ENCODE measurements at places on chromosomes 12 and 14.

DNA sequence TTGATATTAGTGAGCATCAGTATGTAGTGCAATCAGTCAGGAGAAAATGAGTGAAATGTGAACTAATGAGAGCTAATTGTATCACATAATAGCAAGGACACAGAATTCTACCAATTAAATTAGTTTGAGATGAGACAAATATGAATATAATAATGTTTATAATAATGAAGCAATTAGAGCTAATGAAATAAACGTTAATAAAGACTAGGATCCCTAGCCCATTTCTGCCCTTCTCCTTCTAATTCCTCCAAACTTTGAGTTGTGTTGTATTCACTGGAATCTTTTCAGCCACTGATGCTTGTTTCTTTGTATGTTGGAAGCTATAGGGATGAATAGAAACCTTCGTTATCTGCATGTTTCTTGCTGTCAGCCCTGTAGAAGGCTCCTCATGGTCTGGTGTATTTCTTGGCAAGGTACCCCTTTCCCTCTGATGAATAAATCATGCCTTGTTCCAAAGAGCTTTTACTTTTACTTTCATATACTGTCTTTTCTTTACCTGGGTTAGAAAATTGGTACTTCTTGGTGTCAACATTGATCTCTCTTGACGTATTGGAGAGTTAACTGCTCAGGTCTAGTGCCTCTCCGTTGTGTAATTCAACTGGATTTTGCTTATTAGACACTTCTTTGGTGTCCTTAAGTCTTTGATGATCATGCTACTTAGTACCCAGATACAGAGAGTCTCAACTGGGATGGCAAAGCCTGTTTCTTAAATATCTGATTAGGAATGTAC, 154.8 kb downstream of the PTCSC3 start:
- DNase-seq: no peak

DNA sequence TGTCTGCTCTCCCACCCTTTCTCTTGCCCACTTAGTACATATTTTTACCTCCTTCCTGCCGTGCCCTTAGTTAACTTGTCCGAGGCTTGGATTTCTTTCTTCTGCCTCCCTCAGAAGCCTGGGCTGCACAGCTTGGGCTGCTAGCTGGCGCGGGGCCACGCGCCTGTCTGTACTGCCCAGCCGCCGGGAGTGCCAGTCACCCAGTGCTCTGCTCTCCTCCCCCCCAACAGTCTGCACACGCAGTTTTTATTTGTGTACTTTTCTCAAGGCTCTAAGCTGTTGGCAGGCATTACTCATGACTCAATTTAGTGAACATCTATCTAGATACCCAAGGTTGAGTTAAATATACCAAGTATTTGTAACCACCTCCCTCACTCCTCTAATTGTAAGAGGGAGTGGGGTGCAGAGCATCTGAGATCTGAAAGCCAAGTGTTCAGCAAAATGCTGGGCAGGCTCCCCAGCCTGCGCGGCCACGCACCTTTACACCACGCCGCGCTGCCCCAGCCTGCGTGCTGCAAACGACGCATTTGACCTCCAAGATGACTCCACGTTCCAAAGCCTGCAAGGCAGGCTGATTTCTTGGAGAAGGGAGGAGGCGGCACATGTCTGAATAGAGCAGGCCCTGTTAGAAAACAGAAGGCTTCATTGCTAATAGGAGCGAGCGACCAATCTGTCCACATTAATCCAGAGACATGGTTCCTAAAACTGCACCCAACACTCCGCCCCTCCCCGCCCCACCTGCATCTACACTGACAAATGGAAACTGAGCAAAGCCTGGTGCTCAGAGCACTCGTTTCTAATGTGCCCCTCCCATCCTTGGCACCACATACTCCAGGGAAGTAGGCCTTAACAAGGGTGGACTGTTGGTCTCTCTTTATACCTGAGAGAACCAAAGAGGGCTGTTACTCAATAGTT, 18.2 kb upstream of the CACNA2D4 start:
- no peak for DNase-seq

- DNase-seq: no peak
Observed at GRCh38 chr14:98976271-98976670, 295.7 kb downstream of the BCL11B start.

- DNase-seq: no peak
Observed at GRCh38 chr14:22981876-22982476, 375 bp downstream of the AJUBA start.

DNA sequence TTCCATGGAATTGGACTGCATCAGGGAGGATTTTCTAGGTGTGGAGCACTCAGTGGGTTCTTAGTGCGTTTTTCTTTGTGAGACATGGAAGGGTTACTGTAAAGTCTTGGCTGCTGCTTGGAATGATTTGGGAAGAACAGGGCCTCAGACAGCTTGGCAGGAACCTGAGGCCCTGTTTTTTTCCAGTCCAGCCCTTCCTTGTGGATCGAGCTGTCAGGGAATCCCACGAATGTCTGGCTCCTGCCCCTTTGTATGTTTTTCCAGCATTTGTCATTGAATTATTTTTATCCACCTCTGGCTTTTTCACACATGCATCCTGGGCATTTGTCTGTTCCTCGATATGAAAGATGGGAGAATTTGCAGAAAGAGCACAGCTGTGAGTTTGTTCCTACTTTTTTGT, 158.5 kb downstream of the TGFB3 start:
- DNase-seq: no peak

GRCh38 chr12:84290168-84290567, 622.4 kb downstream of the SLC6A15 start:
- DNase-seq: no peak

GRCh38 chr14:74667758-74668157, 45.1 kb downstream of the AREL1 start:
- no peak for DNase-seq

DNA sequence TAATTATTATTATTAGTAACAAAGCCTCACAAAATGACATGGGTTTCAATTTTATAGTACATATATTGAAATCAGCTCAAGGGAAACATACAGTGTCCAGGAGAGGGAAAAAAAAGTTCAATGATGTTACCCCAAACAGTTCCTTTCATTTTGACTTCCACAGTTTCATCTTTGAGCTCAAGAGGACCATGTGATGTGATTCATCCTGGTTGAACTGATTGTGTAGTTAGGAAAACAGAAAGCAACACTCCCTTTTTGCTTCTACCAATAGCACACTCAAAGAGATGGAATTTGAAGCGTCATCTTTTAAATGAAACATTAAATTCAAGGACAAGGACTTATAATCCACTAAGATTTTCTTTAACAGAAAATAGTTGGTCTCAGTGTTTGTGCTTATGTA, 461.0 kb downstream of the FOXG1 start:
- no peak for DNase-seq
